ENCODE measurements at places on chromosomes 7 and 10.

DNA sequence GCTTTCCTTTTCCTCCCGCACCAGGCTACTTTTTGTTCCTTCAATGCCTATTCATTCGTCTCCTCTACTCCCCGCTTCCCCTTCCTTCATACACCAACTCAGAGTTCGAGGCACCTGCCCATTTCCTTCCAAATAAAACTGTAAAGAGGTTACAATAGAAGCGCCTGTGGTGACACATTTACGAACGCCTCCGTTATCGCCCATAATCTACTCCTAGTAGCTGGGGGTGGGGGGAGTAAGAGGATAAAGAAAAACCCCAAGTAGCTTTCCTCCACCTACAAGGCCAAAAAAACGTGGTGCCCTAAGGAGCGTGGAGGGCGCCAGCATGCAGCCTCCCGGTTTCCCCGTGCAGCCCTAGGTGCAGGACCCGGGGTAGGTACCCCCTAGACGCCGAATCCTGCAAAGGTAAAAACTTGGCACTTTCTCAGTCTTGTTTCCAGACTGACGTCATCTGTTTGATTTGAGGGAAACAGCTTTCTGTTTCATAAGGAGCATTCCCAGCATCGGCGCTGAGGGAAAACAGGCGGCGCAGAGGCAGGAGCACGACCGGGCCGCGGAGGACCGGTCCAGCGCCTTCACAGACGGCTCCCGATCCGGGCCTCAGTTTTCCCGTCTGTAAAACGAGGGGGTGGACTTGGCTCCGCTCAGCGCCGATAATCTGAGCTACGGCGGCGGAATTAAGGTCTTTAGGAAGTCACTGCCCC is 922 bp downstream of the PPA1 start:
- peak; percentile 50 for DNase-seq

DNA sequence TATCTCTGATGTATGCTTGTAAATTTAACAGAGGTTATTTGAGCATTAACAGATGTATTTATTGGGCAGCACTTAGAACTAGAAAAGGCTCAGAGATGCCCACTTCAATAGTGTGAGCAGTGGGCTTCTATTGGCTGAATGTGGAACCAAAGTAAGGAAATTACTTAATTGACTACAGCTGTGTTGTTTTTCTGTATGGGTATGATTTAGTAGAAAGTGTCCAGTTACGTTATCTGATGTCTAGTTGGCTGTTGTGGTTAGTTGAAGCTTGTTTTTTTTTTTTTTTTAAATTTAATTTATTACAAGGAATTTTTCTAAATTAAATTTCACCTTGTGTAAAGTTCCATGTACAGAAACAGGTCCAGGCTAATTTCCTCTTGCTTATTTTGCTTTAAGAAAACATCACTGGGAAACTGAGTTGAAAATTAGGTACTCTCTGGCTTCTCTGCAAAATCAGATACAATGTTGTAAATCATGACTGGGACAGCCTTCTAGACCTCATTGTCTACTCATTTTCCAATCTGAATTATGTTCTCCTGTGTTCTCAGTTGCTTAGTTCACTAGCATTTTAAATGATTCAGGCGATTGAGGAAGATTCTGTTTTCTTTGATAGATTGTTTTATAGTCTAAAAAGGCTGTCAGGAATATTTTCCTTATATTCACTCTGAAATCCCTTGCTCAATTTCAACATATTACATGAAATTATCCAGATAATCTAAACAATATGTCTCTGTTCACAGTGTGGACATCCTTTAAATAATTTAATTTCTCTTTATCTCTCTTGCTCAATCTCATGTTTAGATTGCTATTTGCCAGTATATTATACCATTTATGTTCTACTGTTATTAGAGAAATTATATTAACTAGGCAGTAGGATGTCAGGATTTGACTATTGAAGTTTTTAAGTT is 53.0 kb downstream of the PHF14 start:
- DNase-seq, result no peak

GRCh38 chr10:122650331-122650730 is 49.3 kb downstream of the C10orf120 start:
- no peak for DNase-seq

DNA sequence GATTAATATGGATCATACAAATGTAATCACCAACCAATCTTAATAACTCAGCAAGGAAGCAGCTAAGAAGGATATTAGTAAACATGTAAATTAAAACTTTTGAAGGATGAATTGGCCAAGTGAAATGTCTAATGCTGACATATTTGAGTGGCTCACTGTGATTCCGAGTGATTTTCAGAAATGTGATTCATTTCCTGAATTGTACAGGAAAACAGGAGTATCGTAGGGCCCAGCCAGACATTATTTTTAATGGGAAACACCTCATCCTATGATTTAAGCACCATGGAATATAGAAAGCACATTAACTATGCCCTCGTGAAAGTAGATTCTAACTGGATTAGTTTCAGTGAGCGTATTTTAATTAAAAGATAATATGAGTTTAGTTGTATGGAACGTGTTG is 82.3 kb downstream of the LHFPL3 start:
- no peak for DNase-seq

- DNase-seq, result no peak
These were observed 12.6 kb downstream of the SYPL1 start for GRCh38 chr7:106099539-106099938.

- no peak for DNase-seq
These were observed 62.0 kb upstream of the HGF start for GRCh38 chr7:81831883-81832282.

GRCh38 chr10:24912215-24912614 is 40.2 kb downstream of the PRTFDC1 start:
- DNase-seq, result peak; percentile 37

DNA sequence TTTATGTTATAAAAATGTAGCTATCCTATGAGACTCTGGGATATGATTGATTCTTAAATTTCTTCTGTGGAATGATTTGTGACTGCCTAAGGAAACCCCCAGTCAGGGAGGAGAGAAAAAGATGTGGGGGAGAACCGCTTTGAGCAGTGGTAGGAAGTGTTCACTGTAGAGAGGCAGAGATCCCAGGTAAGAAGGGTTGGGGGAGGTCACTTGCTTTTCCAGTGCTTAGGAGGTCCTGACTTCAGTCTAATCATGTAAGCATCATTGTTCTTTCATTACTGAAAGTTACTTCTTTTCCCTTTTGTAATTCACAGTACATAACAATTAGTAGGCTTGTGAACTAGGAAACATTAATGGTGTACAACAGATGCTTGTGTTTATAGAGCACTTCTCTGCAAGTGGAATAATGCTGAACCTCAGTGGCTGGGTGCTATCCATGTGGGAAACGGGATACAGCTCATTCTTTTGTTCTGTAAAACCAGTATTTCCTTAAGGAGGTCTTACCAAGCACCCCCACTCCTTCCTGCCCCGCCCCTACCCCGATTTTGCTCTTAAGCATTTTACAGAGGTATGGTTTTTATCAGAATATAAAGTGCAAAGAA is 165.4 kb downstream of the ST7 start:
- DNase-seq, result no peak

DNA sequence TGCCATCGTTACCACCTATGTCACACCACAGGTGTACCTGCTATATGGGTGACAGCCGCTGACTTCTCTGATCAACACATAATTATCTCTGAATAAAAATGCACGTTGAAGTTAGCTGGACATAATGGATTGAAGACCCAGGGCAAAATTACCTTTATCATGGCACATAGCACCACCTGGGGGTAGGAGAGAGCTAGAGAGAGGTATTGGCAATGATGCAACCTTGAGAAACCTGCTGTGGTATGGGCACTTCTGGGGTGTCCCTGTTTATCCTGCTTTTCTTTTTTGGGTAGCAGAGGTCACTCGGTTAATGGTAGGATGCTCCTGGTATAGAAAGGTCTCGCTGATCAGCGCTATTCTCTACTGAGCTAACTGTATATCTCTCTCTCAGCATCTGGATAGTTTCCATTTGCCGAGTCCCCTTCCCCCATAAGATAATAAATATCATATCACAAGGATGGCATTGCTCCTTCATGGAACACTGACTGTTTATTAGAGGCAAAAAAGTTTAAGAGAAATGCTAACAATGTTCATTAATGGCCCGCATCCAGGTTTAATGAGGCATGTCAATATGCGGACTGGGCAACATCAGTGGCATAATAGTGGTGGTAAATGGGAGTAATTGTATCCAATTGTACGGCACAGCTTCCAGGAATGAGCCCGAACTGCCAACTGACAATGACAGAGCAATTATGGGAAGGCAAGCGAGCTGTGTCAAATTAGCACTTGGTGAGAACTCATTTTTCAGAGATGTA is 323.1 kb downstream of the TFEC start:
- no peak for DNase-seq

DNA sequence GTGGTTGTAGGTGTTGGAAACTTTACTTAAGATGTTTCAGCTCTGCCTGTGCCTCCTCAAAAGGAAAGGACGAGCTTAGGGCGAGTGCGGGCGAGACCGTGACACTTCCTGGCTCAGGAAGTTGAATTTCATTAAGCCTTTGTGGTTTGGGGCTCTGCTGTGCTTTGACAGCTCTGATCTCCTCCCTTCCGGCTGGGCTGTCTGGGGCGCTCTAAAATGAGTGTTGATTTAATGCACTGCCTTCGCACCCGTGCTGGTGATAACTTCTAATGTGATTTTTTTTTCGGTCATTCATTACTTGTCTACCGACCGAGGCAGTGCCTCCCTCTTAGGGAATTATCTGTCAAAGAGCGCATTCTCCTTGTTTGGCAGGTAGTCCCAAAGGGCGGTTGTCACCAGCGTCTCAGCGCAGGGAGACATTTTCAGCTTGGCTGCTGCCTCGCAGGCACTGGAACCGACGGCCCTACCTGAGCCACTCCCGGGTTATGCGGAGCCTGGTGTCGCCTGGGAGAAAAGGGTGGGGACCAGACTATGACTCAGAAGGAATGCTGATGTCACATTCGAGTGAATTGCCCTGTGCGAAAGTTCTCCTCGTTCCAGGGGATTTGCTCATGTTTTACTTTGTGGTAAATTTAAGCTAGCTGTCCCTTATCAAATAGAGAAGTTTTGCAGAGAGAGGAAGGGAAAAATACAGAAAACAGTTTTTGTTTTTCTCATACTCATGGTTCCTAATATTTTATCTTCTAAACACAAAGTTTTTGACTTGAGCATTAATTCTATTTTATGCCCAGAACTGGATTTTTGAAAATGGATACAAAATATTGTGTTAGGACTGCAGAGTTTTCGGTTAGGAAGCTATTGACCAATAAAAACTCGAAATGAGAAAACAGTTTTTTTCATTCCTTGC is 920 bp downstream of the TES start:
- DNase-seq, result peak; percentile 90

GRCh38 chr7:2019711-2020511 is 212.8 kb downstream of the MAD1L1 start:
- DNase-seq, result peak; percentile 35

DNA sequence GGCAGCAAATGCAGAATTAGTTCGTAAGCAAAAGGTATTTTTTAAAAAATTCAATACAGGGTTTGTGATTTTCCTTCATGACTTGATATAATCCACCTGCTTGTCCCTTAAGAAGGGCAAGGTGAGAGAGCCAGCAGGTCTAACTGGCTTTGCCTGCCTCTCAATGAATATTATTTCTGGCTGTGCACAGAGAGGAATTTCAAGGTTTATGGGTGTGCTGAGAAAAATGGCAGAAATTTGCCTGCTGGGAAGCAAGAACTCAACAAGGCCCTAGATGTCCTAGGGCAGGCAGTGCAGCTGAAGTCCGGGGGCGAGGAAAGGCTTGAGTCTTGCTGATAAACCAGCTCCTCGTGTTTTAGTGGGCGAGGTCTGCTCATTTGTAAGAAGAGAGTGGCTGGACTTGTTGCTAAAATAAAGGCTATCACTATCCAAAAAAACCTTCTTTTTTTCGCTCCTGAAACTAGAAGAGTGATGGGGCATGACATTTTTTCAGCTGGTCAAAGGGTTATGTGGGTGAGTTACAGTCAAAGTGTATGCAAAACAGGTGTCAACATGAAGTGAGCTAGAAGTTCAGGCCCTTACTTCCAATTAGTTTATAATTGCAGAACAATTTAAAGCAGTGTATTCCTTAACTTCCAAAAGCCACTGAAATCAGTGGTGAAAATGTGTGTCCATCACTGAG is 385.8 kb upstream of the KLF6 start:
- no peak for DNase-seq

- no peak for DNase-seq
These were observed 29.2 kb upstream of the ADGRA1 start for GRCh38 chr10:133058331-133059092.

GRCh38 chr7:30201161-30201666 is 66.4 kb downstream of the MTURN start:
- DNase-seq, result no peak

DNA sequence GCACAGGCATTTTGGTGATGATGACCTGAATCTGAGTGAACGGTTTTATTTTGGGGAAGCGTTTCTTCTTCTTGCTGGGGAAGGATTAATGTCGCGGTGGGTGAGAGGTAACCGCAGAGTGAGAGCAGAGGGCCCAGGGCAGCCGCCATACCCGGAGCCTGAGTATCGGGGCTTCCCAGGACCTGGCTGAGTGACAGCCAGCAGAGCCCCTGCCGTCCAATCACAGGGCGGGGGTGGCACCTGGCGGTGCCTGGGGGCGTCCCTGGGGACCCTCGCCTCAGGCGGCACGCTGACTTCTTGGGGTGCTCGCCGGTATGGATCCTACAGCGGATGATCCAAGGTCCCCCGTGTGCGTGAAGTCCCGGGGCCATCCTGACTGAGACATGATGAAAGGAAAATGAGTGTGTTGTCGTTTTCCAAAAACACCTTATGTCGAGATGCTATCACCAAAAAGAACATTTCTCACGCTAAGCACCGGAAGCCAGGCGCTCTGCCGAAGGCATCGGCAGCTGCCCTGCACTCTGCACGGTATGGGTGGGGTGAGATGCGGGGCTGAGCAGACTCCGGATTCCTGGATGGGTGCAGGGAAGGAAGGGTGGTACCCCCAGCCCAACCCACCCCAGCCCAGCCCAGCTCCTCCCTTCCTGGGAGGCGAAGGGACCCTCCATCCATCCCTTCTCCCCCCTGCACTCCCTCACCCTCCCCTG is 227.9 kb upstream of the SHH start:
- no peak for DNase-seq

DNA sequence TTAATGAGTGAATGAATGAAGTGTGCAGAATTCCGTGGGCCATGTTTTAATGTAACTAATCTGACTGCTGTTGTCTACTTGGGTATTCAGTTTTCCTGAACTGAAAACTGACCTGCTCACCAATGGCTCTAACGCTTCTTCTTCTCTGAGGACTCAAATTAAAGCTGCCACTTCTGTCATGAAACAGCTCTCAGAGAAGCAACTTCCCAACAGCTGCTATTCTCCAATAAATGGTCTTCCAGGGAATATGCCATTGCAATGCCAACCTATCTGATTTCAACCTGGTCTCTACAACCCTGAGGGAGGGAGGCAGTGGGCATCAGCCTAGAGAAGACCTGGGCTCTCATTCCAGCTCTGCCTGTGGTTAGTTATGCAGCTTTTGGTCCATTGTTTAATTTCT is 69.4 kb downstream of the FRMD4A start:
- DNase-seq, result no peak

- DNase-seq, result peak; percentile 83
These were observed 93.3 kb downstream of the FAM53B start for GRCh38 chr10:124650820-124651401.

GRCh38 chr7:35362341-35362740 is 108.4 kb upstream of the TBX20 start:
- no peak for DNase-seq
